Activated CD4-positive, alpha-beta T cell treated with anti-CD3 and anti-CD28 coated beads for 24 hours (primary cell): ENCODE measurements at places on chromosomes 7 and 10.
A peak's percentile ranks its signal among the peaks of the same experiment; 100 is the strongest.

GRCh38 chr10:97338041-97338440 is 3.5 kb upstream of the FRAT2 start:
- DNase-seq = no peak

DNA sequence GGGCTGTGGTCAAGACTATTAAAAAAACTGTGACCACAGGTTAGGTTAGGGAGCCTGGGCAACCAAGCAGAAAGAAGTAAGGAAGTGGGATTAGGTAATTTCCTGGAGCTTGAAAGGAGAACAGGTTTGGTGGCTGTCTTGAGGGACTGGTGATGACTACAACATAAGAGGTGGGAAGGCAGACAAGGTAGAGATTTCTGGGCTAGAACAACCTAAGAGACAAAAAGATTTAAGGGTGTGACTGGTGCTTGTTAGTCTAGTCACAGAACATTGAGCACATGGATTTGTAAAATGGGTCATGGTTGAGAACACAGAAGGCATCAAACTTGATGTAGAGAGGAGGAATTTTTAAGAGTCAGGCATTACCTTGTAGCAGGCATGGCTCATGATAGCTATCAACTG is 123.7 kb upstream of the ASAH2 start:
- no peak for DNase-seq

- DNase-seq = no peak
These were observed 96.1 kb downstream of the ARL4A start for GRCh38 chr7:12783421-12784095.

DNA sequence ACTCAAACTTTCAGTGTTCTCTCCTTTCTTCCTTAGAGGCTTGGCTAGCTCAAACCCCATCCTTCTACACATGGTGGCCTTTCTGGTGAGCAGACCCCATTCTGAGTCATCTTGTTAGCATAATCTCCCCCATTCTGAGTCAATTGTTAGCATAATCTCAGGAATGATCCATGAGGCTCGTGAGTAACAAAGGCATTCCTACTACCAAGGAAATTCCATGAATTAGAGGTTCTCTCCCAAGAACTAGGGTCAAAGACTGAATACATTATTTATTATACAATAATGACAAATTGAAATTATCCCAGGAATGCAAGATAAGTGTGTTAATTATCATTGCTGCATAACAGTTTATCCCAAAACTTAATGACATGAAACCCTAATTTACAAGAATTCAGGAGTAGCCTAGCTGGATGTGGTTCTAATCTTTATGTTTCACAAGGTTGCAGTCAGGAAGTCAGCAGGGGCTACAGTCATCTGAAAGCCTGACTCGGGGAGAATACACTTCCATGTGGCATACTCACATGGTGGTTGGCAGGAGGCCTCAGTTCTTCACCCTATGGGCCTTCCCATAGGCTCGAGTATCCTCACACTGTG is 100.2 kb downstream of the MMRN2 start:
- no peak for DNase-seq

- no peak for DNase-seq
These were observed 237.5 kb upstream of the GRB10 start for GRCh38 chr7:51019891-51020870.

DNA sequence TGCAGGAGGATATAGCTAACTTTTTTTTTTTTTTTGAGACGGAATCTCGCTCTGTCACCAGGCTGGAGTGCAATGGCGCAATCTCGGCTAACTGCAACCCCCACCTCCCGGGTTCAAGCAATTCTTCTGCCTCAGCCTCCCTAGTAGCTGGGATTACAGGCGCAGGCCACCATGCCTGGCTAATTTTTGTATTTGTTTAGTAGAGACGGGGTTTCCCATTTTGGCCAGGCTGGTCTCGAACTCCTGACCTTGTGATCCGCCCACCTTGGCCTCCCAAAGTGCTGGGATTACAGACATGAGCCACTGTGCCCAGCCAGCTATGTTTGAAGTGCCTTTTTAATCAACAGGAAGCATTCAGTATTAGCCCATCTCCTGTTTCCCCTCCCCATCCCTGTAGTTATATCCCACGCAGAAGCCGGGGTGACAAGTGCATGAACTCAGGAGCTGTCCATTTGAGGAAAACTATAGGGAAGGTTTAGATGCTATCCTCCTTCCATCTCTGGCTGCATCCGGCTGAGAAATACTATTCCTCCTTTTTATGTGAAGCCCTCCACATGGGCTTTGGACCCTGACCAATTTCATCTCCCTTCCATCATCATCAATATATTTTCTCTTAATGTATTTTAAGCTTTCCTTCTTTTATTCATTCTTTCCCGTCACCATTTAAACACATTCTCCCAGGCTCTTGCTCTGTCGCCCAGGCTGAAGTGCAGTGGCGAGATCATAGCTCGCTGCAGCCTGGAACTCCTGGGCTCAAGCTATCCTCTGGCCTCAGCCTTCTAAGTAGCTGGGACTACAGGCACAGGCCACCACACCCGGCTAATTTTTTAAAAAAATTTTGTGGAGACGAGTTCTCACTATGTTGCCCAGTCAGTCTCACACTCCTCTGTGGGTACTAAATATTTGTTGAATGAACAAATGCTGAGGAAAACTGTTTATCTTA is 1.3 kb upstream of the POT1 start:
- DNase-seq = no peak

GRCh38 chr7:120304674-120305073 is 31.7 kb downstream of the KCND2 start:
- no peak for DNase-seq

- no peak for DNase-seq
These were observed 332.6 kb upstream of the ZNF32 start for GRCh38 chr10:43981232-43981631.

- DNase-seq = no peak
These were observed 35.5 kb upstream of the HABP2 start for GRCh38 chr10:113517165-113517900.

DNA sequence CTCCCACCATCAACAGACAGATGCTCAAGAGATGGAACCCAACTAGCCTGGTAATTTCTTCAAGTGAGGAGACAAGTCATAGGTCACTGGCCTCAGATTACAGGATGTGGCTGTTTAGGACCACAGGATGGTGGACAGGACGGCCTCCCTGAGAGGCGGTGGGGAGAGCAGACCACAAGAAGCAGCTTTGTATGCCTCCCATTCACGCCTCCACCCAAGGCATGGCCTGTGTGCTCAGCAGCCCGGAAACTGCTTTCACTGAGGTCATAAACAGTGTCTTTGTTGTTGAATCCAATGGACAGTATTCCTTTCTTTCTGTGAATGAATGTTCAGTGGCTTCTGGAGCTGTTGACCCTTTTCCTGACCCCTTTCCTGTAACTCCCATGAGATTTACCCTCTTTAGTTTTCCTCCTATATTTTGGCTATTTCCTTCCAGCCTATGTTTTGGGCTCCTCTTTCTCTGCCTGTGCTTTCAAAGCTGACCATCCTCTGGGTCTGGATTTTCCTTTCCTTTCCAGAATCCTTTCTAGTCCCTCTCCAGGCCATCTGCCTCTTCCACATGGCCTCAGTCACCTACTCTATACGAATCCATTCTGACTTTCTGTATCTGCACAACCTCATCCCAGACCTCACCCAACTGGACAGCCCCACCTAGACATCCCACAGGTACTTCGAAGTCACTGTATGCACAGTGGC is 32.4 kb upstream of the INPP5F start:
- no peak for DNase-seq

DNA sequence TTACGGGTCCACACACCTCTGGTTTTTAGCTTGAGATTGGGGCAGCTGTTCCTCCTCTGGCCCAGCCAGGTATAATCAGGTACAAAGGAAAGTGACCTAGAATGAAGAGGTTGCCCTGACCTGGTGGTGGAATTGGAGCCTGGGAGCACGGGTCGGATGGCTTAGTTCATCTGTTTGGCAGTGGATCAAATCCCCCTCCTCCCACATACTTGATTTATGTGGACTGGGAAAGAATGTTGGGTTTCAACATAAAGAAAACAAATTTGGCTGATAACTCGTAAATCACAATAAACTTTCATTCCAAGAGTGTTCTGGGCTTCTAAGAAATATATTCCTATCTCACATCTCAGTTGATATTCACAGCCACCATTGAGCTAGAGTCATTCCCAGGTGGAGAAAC is 186.8 kb downstream of the CUX1 start:
- DNase-seq = no peak

DNA sequence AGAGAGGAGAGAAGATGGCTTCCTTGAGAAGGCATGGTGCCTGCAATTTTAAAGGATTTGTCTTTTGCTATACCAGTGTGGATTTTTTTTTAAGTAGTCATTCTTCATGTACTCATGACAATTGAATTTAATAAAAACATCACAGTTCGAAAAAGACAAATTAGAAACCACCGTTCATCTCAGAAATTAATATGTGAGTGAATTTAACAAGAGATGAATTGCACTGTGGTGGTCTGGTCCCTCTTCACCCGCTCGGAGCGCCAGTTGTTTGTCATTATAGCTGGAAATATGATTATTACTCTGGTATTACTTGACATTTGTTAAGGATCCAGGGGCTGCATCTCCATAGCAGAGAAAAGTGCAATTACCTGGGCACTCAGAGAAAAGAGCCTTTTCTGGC is 91.9 kb downstream of the LRRC18 start:
- DNase-seq = no peak

DNA sequence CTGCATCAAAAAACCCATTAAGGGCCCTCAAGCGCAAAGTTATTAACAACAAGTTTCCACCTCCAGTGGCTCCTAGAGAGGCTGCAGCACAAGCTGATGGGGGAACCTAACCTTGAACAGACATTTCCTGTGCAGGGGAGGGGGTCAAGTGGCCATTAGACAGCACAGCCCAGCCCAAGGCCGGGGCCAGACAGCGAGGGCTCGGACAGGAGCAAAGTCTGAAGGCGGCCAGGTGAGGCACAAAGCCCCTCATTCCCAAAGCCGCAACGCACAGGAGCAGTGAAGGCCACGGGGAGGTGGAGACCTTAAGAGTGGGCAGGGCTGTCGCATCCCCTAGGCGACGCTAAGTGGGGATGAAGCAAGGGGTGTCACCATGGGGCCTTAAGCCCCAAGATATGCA is 73.2 kb upstream of the ZNF746 start:
- no peak for DNase-seq

- no peak for DNase-seq
These were observed 189.4 kb upstream of the TCERG1L start for GRCh38 chr10:131500892-131501291.

DNA sequence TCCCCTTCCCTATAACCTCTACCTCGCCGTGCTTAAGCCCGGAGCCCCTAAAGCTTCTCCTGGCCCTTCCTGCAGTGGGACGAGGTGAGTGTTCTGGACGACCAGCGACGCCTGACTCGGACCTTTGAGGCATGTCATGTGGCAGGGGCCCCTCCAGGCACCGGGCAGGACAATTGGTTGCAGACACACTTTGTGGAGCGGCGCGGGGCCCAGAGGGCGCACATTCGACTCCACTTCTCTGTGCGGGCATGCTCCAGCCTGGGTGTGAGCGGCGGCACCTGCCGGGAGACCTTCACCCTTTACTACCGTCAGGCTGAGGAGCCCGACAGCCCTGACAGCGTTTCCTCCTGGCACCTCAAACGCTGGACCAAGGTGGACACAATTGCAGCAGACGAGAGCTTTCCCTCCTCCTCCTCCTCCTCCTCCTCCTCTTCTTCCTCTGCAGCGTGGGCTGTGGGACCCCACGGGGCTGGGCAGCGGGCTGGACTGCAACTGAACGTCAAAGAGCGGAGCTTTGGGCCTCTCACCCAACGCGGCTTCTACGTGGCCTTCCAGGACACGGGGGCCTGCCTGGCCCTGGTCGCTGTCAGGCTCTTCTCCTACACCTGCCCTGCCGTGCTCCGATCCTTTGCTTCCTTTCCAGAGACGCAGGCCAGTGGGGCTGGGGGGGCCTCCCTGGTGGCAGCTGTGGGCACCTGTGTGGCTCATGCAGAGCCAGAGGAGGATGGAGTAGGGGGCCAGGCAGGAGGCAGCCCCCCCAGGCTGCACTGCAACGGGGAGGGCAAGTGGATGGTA is 9.2 kb downstream of the EPHB6 start:
- no peak for DNase-seq

DNA sequence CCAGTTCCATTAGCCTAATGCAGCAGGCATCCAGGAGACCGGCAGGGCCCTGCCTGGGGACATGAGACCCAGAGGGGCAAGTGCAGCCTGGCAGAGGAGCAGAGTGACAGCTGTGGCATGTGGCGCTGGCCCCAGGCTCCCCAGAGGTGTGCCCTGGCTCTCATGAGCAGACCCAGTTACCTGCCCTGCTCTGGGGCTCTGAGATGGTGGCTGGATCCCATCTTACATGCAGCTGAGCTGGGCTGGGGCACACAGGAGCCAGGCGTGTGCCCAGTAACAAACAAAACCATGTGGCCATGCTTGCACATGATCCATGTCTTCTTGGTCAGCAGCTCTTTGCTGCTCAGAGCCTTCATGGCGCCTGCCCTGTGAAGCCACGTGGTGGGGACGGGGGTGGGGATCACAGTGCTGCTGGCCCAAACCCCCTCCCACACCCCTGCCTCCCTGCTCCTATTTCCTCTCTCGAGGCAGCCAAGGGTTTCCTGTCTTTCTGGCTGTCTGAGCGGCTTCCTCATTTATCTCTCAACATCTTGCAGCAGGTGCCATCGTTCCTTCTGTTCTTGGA is 40.3 kb upstream of the GTF2I start:
- DNase-seq = peak; percentile 4

DNA sequence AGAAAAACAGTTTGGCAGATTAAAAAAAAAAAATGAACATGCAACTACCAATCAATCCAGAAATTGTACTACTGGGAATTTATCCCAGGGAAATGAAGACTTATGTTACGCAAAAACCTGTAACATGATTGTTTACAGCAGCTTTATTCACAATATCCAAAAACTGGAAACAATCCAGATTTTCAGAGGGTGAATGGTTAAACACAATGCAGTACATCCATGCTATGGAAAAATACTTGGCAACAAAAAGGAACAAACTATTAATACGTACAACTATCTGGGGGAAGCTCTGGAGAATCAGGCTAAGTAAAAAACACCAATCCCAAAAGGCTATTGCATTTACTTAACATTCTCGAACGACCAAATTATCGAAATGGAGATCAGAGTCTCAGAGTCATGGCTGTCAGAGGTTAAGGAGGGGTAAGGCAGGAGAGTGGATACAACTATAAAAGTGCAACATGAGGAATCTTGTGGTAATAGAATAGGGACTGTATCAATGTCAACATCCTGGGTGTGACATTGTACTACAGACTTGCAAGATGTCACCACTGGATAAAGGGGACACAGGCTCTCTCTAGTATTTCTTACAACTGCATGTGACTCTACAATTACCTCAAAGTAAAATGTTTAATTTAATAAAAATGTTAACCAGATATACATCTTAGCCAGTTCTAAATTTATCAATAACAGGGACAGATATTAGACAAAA is 21.5 kb upstream of the RUFY2 start:
- DNase-seq = no peak

DNA sequence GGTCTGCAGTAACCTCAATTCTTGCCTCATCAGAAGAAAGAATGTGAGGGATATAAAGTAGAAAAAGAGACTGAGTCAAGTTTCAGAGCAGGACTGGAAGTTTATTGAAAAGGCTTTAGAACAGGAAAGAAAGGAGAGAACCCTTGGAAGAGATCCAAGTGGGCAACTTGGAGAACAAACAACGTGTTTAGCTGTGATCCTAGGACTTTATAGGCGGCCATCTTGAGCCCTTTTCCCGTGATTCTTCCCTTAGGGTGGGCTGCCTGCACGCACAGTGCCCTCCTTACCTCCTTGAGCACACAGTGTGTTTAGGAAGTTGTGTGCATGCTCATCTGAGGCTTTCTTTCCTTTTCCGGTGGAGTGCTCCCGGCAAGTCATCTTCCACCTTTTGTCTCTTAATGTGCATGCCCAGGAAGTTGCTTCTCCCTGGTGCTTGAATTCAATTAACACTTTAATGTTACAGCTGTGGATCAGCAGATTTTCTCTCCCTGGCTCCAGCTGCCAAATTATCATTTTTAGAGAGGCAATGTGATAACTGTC is 59.8 kb downstream of the ENTPD1 start:
- DNase-seq = no peak
